Activated T-helper 1 cell treated with anti-CD3 and anti-CD28 coated beads, Interleukin-12 subunit alpha, Interleukin-12 subunit beta, Interleukin-2, Interleukin-4 antibody, amounts not matched to agents 30 ng/mL and 10 ng/mL and 1 ng/mL, durations not matched to agents 14 hours and 24 hours and 36 hours (primary cell): ENCODE measurements at places on chromosomes 2 and 18. TPM values are rescaled to one million over a fixed set of nuclear protein-coding genes. Genes with fewer than 3 reads are reported as not detected.

CNTNAP5 gene
- total RNA-seq = not detected in 2 replicates

IL1RN gene
- total RNA-seq = 4.2 and 4.7 TPM in 2 replicates

MROH2A gene
- not detected in 2 replicates for total RNA-seq

OR6B2 gene
- total RNA-seq = not detected in 2 replicates

GRCh38 chr2:151576080-151576479 is 158.2 kb downstream of the NEB start:
- no peak overlapping the region for H3K4me3 ChIP-seq
- H3K27me3 ChIP-seq = no peaks in the 10 kb centered on the region
- DNase-seq = no peak
- H3K27ac ChIP-seq = no peak overlapping the region

DNA sequence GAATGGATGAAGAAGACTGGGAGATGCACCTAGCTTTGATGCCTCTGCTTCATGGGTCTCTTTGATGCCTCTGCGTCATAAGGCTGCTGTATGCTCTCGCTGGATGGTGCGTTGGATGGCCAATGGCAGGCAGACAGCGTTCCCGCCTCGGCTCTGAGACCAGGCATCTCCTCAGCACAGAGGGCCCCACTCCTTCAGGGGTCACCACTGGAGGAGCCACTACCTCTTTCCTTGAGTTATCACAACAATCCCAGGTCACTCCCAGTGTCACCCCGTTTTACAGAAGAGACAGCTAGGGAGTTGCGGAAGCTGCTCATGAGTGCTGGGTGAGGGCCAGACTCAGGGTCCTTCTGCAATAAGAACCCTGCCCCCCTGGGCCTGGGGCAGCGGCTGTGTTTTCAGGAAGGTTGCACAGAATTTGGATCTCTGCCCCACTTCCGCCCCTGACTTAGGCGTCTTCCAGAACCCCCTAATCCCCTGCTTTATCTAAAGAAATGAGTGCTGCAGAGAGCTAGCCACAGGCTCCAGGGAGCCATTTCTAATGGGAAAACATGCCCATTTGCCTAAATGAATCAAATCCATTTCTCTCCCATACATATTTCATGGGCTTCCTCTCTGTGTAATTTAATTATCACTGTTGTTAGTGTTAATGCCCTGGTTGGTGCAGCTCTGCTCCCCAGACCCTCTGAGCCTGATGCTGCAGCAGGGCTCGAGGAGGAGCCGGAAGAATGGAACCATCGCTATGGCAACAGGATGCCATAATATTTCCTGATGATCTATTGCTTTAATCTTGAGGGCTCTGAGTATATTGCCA is 131.8 kb upstream of the HS6ST1 start:
- no peak for DNase-seq
- H3K27ac ChIP-seq = no peak overlapping the region
- H3K4me3 ChIP-seq = no peak overlapping the region
- H3K4me1 ChIP-seq = no peaks in the 10 kb centered on the region
- peaks cover 3% of the 10 kb centered on the region for H3K27me3 ChIP-seq
- H3K36me3 ChIP-seq = no peaks in the 10 kb centered on the region

- no peak overlapping the region for H3K27ac ChIP-seq
- no peaks in the 10 kb centered on the region for H3K27me3 ChIP-seq
- H3K4me1 ChIP-seq = no peaks in the 10 kb centered on the region
- DNase-seq = no peak
- H3K4me3 ChIP-seq = no peak overlapping the region
Measured at GRCh38 chr2:220705678-220706077, 866.4 kb downstream of the EPHA4 start.

- no peak overlapping the region for H3K4me3 ChIP-seq
- no peaks in the 10 kb centered on the region for H3K36me3 ChIP-seq
- H3K27me3 ChIP-seq = no peaks in the 10 kb centered on the region
- H3K27ac ChIP-seq = no peak overlapping the region
Measured at GRCh38 chr2:182548031-182548950, 121.5 kb upstream of the PDE1A start.

DNA sequence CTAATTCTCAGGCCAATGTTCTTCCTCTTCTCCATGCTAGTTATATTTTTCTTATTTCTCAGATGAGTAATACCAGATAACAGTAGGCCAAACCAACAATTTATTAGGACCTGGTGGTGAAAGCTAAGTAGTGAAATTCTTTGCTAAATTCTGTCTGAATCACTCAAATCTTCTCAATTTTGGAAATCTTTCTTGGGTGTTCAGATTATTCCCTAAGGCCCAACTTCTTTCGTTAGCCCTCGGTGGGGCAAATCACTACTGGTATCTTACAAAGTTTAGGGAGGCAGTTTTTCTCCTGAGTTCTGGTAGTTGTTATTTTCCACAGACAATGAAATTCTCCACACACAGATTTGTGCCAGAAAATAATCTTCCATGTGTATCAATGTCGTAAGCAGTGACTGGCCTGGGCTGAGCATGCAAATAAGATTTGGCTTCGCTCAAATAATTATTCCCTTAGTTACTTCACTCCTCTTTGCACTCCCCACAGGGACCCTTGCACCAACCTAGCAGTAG is 443.5 kb upstream of the SLC14A2 start:
- H3K27me3 ChIP-seq = no peaks in the 10 kb centered on the region
- no peak overlapping the region for H3K4me3 ChIP-seq
- no peaks in the 10 kb centered on the region for H3K4me1 ChIP-seq
- no peaks in the 10 kb centered on the region for H3K36me3 ChIP-seq

- no peak overlapping the region for H3K27ac ChIP-seq
- no peaks in the 10 kb centered on the region for H3K4me1 ChIP-seq
- H3K4me3 ChIP-seq = no peak overlapping the region
- DNase-seq = no peak
Measured at GRCh38 chr2:49796266-49796665, 642.0 kb upstream of the FSHR start.

DNA sequence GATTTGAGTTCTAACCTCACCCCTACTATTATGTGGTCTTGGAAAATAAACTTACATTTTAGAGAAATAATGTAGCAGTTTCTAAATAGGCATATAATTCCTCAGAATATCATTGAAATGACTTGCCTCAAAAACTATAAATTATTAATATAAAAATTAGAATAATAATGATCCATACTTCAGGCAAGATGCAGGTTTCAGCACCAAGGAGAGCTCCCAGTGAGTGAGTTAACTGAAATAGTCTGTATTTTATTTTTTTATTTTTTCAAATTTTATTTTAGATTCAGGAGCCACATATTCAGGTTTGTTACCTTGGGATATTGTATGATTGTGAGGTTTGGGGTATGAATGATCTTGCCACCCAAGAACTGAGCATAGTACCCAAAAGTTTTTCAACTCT is 472.2 kb upstream of the DCC start:
- H3K4me3 ChIP-seq = no peak overlapping the region
- H3K36me3 ChIP-seq = no peaks in the 10 kb centered on the region
- no peaks in the 10 kb centered on the region for H3K4me1 ChIP-seq
- no peak for DNase-seq
- no peak overlapping the region for H3K27ac ChIP-seq

DNA sequence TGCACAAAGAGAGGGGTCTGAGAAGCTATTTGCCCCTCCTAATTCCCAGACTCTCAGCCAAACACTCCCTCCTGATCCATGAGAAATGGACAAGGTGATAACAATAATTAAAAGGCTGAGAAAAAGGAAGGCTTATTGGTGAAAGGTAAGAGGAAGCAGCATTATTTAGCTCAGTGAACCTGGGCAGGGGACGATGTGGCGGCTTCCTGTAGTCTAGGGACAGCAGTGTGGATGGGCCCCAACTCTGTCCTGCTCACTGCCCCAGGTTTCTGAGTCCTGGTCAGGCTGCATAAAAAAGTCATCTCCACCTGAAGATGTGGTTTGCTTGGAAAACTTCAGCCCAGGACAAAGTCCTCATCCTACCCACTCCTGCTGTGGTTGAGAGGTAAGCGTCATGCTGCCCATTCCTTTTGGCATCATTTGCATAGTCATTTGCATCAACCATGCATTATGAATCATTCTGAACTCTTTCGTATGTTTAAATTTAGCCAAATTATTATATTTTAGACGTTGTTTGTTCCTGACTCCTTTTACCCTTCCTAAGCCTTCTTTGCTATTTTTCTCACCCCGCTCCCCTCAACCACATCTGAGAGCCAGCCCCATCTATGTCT is 126.8 kb downstream of the CLIP4 start:
- no peak overlapping the region for H3K27ac ChIP-seq
- DNase-seq = no peak
- no peak overlapping the region for H3K4me3 ChIP-seq

DNA sequence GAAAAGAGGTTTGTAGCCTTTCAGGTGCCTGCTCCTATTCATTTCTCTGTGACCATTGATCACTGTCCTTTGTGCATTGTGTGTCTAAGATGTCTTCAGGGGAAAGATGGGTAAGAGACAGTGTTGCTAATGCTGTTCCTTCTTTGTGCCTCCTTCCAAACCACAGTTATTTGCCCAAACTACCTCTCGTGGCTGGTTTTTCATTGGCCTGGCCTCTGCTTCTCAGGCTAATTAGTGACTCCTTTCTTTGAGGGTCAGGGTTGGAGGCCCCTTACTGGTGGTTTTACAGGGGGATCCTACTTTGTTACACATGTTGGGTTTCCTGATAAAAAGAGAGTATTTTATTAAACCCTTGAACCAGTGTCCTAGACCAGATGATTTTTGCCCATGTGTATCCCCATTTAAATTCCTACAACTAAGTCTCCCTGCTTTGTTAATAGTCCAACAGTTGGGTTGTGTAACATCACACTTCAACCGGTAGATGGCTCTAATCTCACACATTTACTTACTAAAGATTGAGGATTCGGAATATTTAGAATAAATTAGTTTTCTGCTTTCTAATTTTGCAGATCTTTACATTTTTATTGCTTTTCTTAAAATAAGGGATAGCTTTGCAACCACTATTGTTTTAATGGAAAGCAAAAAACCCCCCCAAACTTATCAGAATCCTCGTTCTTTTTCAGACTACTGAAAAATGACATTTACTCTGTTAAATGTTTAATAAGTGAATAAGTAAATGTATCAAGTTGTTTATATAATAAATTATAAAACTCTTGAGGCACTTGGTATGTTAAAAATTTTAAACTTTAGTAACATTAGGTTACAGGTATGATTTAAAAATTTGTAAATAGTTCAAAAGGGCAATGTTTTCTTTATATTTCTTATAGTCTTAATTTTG is 2.4 kb downstream of the MARS2 start:
- DNase-seq = no peak
- H3K4me1 ChIP-seq = peaks cover 51% of the 10 kb centered on the region
- H3K4me3 ChIP-seq = peak overlapping the region; percentile 94
- H3K36me3 ChIP-seq = peaks cover 34% of the 10 kb centered on the region
- no peak overlapping the region for H3K27ac ChIP-seq

DNA sequence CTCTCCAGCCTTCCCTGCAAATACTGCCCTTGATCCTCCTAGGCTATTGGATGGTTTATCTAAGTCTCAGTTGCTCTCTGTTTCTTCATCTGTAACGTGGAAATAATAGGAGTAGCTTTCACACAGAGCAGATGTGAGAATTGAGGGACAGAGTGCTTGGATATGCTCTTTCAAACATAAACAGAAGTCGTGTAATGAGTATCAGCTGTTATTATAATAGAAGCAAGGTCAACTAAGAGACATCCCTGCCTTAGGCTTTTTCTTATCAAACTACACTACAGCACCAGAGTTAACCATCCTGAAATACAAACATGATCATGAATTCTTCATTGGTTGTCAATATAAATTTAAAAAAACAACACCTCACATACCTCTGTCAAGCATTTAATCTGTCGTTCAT is 138.2 kb downstream of the DOK6 start:
- H3K27me3 ChIP-seq = peaks cover 9% of the 10 kb centered on the region
- H3K27ac ChIP-seq = no peak overlapping the region
- H3K36me3 ChIP-seq = no peaks in the 10 kb centered on the region
- no peaks in the 10 kb centered on the region for H3K4me1 ChIP-seq

GRCh38 chr2:98380203-98380535 is 33.9 kb downstream of the CNGA3 start:
- H3K27me3 ChIP-seq = peaks cover 11% of the 10 kb centered on the region
- no peak overlapping the region for H3K4me3 ChIP-seq
- H3K4me1 ChIP-seq = no peaks in the 10 kb centered on the region
- no peak for DNase-seq
- H3K36me3 ChIP-seq = no peaks in the 10 kb centered on the region
- H3K27ac ChIP-seq = no peak overlapping the region

GRCh38 chr2:95760806-95761525 is 169.2 kb downstream of the TRIM43 start:
- H3K27me3 ChIP-seq = no peaks in the 10 kb centered on the region
- no peaks in the 10 kb centered on the region for H3K36me3 ChIP-seq
- H3K4me3 ChIP-seq = no peak overlapping the region
- no peaks in the 10 kb centered on the region for H3K4me1 ChIP-seq
- no peak overlapping the region for H3K27ac ChIP-seq

GRCh38 chr18:62407660-62408059 is 82.5 kb downstream of the TNFRSF11A start:
- peaks cover 5% of the 10 kb centered on the region for H3K36me3 ChIP-seq
- H3K4me1 ChIP-seq = peaks cover 11% of the 10 kb centered on the region
- peak; percentile 6 for DNase-seq
- no peak overlapping the region for H3K4me3 ChIP-seq

DNA sequence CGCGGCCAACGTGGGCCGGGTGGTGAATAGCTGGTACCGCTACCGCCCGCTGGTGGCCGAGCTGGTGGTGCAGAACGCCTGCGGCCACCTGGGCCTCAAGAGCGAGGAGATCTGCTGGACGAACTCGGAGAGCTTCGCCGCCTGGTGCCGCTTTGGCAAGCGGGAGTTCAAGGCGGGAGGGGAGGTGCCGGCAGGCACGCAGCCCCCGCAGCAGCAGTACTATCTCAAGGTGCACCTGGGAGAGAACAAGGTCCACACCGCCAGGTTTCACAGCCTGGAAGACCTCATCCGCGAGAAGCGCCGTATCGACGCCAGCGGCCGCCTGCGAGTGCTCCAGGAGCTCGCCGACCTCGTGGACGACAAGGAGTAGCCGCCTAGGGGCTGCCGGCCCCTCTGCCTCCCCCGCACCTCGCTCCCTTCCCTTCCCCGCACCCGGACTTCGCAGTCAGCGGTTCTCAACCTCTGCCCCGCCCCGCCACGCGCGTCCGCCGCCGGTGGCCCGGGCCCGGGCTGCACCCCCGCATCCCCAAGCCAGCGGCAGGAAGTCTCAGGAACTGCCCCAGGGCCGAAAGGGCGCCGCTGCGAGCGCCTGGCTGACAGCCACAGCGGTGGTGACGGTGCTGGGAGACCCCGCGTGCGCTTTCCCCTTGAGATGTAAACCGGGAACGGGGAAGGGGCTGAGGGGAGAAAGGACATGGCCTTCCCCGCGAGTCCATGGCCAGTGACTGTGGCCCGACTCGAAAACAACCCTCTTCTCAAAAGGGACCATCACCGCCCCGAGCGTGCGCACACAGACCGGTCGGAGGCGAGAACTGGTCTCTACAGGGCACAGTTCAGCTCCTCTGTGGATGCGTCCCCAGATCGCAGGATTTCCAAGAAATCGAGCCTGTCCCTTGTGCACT is 2.2 kb downstream of the LRATD1 start:
- no peak overlapping the region for H3K27ac ChIP-seq
- no peak overlapping the region for H3K4me3 ChIP-seq
- no peaks in the 10 kb centered on the region for H3K36me3 ChIP-seq
- peaks cover 5% of the 10 kb centered on the region for H3K4me1 ChIP-seq
- peaks cover 39% of the 10 kb centered on the region for H3K27me3 ChIP-seq

GRCh38 chr2:46683541-46683940 is 204.2 kb downstream of the TMEM247 start:
- peaks cover 39% of the 10 kb centered on the region for H3K27me3 ChIP-seq
- DNase-seq = no peak
- no peak overlapping the region for H3K4me3 ChIP-seq
- no peak overlapping the region for H3K27ac ChIP-seq
- H3K4me1 ChIP-seq = no peaks in the 10 kb centered on the region
- no peaks in the 10 kb centered on the region for H3K36me3 ChIP-seq
